ENCODE measurements at places on chromosomes 5 and 9. TPM values are rescaled to one million over a fixed set of nuclear protein-coding genes. Genes with fewer than 3 reads are reported as not detected.

The IFNA2 gene
- total RNA-seq = not detected

The SMIM33 gene
- not detected for total RNA-seq

The RNF183 gene
- not detected for total RNA-seq

The HARS1 gene
- total RNA-seq = 76.6 TPM

The HSPA5 gene
- 78.5 TPM for total RNA-seq

The CCDC180 gene
- total RNA-seq = 4.4 TPM

The GLIPR2 gene
- total RNA-seq = 71.1 TPM

The ACOT12 gene
- total RNA-seq = not detected

The ZNF879 gene
- 3.4 TPM for total RNA-seq

The BTNL8 gene
- 1.3 TPM for total RNA-seq

The ARHGAP26 gene
- 134 TPM for total RNA-seq

The PALM2AKAP2 gene
- 25.0 TPM for total RNA-seq

The HMMR gene
- total RNA-seq = 1.0 TPM
